ENCODE measurements at places on chromosomes 5 and 9.

GRCh38 chr9:75438716-75439115 lies 350.4 kb downstream of the OSTF1 start:
- no peak for DNase-seq

DNA sequence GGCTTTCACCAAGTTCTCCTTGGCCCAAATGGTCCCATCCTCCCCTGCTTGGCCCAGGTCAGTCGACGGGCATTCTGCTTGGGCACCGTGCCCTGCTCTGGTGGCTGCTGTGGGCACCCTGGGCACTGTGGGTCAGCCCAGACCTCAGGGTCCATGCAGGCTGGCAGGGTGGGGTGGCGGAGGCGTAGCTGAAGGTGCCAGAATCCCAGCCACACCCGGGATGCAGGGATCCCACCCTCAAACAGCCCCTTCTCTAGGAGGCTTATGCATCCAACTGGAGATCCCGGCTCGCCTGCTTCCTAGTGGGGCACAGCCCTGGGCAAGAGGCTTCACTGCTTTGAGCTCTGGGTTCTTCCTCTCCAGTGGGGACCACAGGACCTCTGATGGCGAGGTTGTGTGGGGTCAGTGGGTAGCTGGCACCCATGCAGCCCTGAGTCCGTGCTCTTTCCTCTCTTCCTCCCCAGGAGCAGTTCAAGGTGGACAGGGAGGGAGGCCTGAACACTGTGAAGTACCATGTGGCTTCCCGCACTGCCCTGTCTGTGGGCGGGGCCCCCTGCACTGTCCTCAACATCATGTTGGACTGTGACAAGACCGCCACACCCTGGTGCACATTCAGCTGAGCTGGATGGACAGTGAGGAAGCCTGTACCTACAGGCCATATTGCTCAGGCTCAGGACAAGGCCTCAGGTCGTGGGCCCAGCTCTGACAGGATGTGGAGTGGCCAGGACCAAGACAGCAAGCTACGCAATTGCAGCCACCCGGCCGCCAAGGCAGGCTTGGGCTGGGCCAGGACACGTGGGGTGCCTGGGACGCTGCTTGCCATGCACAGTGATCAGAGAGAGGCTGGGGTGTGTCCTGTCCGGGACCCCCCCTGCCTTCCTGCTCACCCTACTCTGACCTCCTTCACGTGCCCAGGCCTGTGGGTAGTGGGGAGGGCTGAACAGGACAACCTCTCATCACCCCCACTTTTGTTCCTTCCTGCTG lies 9.4 kb downstream of the B4GALT7 start:
- no peak for DNase-seq

GRCh38 chr5:68178579-68178978 lies 37.0 kb upstream of the PIK3R1 start:
- DNase-seq, result no peak

- no peak for DNase-seq
These were observed 194.8 kb downstream of the FBXL7 start for GRCh38 chr5:15694696-15695214.

- no peak for DNase-seq
These were observed 4.6 kb upstream of the TRAF2 start for GRCh38 chr9:136881691-136882108.

DNA sequence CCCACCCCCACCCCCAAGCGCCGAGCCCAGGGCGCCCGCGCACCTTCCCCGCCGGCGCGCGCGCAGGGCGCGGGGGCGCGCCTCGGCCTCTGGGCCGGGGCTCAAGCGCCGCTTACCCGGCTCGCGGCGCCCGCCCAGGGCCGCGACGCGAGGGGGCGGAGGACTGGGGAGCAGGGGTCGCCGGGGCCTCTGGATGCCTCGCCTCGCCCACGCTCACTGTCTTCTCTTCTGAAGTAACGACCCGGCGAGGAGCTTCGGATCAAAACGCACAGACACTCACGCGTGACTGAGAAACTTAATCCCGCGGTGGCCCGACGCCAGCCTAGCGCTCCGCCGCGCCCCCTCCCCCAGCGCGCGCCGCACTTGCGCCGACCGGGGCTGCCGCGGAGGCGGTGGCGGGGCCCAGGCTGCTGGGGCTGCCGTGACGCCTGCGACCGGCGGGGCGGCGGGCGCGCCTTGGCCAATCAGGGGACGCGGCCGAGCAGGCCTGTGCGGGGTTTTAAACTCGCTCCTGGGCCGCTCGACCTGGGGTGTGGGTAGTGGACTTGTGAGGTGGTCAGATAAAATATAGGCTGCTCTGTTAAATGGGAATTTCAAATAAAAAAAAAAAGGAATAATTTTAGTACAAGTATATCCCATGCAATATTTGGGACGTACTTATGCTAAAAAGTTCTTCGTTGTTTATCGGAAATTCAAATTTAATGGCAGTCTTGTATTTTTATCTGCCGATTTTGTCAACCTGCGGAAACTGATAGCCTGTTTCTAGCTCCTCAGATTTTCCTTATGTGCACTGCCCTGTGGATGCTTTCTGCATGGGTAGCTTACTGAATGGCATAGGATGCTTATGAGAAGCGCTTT lies at the start of gene MPDZ:
Gene MPDZ, minus strand, starts transcription at position 409 of the 858 bp plus-strand sequence. CDS start 29,377 bp downstream, outside the sequence.
- no peak for DNase-seq

GRCh38 chr9:113602126-113603047 lies 138.9 kb downstream of the RGS3 start:
- peak; percentile 20 for DNase-seq

DNA sequence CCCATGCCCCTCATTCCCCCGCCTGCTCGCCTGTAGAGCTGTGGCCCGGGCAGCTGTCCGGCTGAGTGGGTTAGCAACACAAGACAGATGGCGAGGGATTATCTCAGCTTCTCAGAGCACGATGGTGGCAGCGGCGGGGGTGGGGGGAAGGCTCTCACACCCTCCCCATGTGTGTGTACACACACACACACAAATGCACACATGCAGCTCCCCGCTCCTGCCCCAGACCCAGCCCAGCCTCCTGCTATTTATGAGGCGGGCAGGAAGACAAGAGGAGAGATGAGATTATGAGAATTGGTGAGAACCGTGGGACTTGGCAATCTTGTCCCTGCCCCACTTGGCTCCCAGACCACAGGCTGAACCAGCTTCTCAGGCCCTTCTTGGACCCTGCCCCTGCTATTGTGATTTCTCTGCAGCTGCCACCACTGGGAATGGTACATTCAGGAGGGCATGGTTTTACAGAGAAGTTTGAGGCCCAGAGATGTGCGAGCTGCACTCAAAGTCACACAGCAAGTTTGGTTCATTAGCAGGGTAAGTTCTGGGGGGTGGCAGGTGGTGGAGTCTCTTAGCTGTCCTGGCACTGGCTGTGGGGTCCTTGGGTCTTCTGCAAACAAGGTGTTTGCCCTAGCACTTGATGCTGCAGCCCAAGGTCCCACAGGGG lies 51.0 kb upstream of the PSD2 start:
- no peak for DNase-seq

GRCh38 chr5:114118511-114118910 lies 243.4 kb upstream of the KCNN2 start:
- DNase-seq, result no peak

- no peak for DNase-seq
These were observed 106.3 kb downstream of the DMXL1 start for GRCh38 chr5:119177226-119177625.

DNA sequence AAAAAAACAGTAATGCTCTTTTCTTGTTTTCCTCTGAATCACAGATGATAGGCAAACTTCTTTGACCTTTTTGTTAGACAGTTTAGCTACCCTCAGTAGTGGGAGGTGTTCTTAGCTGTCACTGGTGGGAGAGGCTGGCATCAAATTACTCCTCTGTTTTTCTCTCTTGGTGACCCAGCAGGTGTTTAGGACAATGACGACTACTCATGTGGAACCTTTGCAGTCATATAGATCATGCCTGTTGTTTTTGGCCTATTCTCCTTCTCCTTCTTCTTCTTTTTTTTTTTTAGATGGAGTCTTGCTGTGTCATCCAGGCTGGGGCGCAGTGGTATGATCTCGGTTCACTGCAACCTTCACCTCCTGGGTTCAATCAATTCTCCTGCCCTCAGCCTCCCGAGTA lies 15.4 kb upstream of the NPR2 start:
- DNase-seq, result no peak

- DNase-seq, result peak; percentile 21
These were observed 48.1 kb downstream of the POC5 start for GRCh38 chr5:75668977-75669689.

DNA sequence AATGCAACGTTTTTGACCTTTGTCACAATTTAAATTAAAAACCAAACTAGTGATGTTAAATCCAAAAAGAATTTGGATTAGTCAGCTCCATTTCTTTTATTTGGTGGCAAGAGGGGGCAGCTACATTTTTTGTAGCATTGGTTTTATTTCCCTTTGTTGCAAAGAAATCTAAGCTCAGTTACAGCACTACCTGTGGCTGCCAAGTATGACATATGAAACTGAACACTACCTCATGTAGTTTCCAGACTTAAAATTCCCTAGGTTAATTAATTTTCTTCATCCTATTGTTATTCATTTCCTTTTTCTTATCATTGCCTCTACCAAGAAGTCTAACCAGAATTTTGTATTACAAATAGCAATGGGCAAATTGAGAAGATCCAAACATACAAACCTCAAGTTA lies 393.5 kb downstream of the BRINP1 start:
- no peak for DNase-seq

DNA sequence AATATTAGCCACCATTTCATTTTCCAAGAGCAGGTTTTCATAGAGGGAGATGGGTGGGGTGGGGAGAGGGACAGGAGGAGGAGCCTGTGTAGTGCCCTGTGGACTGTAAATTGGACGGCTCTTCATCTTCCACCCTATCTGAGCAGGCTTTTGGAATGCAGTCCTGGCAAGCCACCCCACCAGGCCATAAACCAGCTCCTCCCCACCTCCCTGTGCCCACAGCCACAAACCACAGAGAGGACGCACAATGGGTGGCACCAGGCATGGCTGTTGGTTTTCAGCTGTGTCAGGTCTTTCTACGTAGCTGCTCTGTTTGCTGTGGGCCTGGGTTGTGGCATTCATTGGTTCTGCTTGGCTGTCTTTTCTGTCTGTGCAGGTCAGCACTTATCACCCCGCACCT lies 58.0 kb downstream of the PLAC8L1 start:
- DNase-seq, result no peak

- no peak for DNase-seq
These were observed 40.5 kb downstream of the MVB12B start for GRCh38 chr9:126367139-126367538.

DNA sequence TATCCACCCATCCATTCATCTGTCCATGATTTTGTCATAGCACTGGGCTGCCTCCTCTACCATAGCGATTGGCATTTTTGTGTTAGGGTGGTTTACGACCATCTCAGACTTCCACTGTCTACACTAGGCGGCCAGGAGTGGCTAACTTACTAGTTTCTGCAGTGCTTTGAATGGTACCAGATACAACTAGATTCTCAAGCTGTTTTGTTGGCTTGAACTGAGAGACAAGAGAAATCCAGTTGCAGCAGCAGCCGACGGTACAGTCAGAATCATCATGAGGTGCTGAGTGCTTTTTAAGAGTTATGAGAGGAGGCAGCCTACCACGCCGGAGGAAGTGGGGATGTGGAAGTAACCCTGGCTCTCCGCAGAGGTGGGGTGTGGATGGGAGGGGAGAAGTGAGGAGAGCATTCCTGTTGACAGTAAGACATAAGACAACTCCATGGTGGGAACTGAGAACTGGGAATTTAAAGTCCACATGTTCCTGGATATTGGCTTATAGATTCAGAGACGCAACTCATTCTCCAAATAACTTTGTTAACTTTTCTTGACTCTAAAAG lies 27.9 kb downstream of the COL5A1 start:
- DNase-seq, result no peak

- DNase-seq, result no peak
These were observed 50.1 kb upstream of the POU5F2 start for GRCh38 chr5:93791518-93791972.

DNA sequence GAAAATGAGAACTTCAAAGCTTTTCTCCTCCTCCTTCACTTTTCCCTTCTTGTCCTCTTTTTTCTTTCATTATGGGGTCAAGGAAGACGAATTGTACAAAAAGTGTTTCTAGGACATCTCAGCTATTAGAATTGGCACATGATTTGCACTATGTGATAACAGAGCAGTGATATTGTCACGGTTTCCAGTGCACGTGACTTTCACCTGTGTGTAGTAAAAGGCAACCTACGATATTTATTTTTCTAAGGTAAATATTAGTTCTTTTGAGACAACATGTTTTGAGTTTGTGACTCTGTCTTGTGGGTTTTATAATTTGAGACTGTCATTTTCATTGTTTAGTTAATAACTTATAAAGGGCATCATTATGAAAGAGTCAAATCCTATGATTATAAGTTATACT lies 213.1 kb downstream of the PSAT1 start:
- DNase-seq, result no peak

- no peak for DNase-seq
These were observed 6.4 kb upstream of the CHD1 start for GRCh38 chr5:98935206-98935605.

DNA sequence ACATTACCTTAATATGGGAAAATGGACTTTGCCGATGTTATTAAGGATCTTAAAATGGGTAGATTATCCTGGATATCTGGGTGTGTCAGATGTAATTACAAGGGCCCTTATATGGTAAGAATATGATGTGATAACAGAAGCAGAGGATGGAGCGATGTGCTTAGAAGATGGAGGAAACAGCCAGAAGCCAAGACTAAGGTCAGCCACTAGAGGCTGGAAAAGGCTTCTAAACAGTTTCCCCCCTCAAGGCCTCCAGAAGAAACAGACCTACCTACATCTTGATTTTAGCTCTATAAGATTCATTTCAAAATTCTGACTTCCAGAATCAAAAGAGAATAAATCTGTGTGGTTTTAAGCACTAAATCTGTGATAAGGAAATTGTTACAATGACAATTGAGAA lies 131.9 kb downstream of the CAAP1 start:
- no peak for DNase-seq

DNA sequence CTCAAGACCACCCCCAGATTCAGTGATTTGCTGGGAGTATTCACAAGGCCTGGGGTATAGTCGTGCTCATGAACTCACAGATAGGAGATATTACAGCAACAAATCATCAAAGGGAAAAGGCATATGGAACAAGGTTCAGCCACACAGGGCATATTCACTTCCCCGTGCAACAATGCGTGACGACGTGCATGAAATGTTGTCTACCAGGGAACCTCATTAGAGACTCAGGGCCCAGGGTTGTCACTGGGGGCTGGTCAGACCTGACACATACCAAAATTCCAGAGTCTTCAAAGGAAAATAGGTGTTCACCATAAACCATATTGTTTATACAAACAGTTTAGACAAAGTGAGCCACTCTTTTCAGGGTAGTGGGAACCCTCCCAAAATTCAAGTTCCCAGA lies 212.4 kb downstream of the RFK start:
- no peak for DNase-seq

GRCh38 chr5:6766604-6767093 lies 53.4 kb downstream of the TENT4A start:
- DNase-seq, result peak; percentile 27

Data from stimulated activated CD4-positive, alpha-beta T cell treated with anti-CD3 and anti-CD28 coated beads, Interleukin-12 subunit alpha, Interleukin-12 subunit beta, amount 100 ng/mL, for 24 hours (primary cell).